ENCODE measurements at places on chromosomes 4 and X.

GRCh38 chr4:87216469-87216868 is 3.9 kb downstream of the KLHL8 start:
- DNase-seq: no peak

GRCh38 chrX:112694811-112695210 is 15.1 kb upstream of the LHFPL1 start:
- no peak for DNase-seq

GRCh38 chr4:38615847-38616246 is 48.2 kb upstream of the KLF3 start:
- DNase-seq: no peak

DNA sequence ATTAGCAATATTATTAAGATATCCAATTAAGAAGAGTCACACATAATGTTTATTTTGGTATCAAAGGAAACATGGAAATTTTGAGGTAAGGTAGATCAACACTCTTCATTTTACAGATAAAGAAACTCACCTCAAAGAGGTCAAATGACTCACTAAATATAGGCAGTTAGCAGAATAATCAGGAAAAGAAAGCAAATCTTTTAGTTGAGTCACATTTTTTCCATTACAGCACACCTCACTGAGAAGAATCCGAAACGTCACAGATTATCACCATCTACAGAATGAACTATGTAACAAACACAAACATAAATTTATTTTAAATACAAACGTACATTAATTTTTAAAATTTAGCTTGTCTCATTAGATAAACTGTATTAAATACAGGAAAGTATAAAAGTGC is 70.1 kb downstream of the TMEM47 start:
- no peak for DNase-seq

GRCh38 chr4:186204103-186204559 is 12.8 kb downstream of the CYP4V2 start:
- no peak for DNase-seq

DNA sequence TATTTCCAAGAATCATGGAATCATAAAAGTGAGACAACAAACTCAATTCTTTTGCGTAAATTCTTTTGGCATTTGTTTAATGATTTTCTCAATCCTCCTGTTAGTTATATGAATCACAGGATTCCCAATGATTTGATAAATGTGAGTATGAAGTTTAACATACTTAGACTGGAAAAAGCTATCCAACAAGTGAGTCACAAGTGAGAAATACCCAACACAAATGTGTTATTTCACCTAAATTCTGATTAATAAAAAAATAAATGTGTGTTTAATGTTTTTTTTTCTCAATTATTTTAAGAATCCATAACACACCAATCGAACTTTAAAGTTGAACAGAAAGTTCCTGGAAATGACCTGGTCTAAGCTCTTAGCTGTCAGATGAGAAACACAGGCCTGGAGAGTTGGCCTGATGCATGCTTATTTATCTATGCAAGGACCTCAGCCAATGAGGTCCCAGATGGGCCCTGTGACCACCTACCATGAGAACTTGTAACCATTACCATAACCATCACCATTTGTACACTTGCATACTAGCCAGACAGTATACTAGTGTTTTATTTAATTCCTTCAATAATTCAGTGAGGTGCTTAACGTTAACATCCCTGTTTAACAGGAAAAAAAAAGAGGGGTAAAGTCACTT is 386.7 kb downstream of the SPRY1 start:
- DNase-seq: no peak
